A549 treated with GW870086 at 1 μM for 4 hours (cell line): ENCODE measurements at places on chromosomes 2 and 18. TPM values are rescaled to one million over a fixed set of nuclear protein-coding genes. Genes with fewer than 3 reads are reported as not detected.

Gene AQP4
- 0.09 TPM in 1 of 5 replicates, not detected in the others for total RNA-seq

Gene DPYSL5
- 2.9 to 5.5 TPM (median 4.7 TPM) in 5 replicates for total RNA-seq

Gene CERKL
- 0.13 to 0.51 TPM (median 0.23 TPM) in 5 replicates for total RNA-seq

Gene SH2D6
- total RNA-seq: 0.54 to 0.99 TPM (median 0.62 TPM) in 5 replicates

Gene CENPA
- 39.4 to 55.7 TPM (median 51.1 TPM) in 5 replicates for total RNA-seq

Gene GREB1
- 1.7 to 3.7 TPM (median 3.0 TPM) in 5 replicates for total RNA-seq

Gene DSEL
- total RNA-seq: 0.31 to 0.42 TPM (median 0.39 TPM) in 5 replicates

Gene FSHR
- not detected in 5 replicates for total RNA-seq

Gene LONRF2
- 1.8 to 3.5 TPM (median 2.7 TPM) in 5 replicates for total RNA-seq

Gene KYNU
- 256 to 305 TPM (median 269 TPM) in 5 replicates for total RNA-seq

Gene ARPC2
- 280 to 308 TPM (median 303 TPM) in 5 replicates for total RNA-seq

Gene CPLX4
- not detected in 5 replicates for total RNA-seq

Gene CASP8
- total RNA-seq: 30.1 to 35.6 TPM (median 33.4 TPM) in 5 replicates

Gene ABCB11
- total RNA-seq: 0.01 to 0.05 TPM (median 0.03 TPM) in 4 of 5 replicates, not detected in the other

Gene MARCO
- 0.07 to 0.36 TPM (median 0.09 TPM) in 3 of 5 replicates, not detected in the others for total RNA-seq
